Kidney epithelial cell (primary cell): ENCODE measurements at places on chromosomes 2 and 18.

GRCh38 chr2:217877866-217878265 lies 124.9 kb downstream of the TNS1 start:
- no peak for DNase-seq

DNA sequence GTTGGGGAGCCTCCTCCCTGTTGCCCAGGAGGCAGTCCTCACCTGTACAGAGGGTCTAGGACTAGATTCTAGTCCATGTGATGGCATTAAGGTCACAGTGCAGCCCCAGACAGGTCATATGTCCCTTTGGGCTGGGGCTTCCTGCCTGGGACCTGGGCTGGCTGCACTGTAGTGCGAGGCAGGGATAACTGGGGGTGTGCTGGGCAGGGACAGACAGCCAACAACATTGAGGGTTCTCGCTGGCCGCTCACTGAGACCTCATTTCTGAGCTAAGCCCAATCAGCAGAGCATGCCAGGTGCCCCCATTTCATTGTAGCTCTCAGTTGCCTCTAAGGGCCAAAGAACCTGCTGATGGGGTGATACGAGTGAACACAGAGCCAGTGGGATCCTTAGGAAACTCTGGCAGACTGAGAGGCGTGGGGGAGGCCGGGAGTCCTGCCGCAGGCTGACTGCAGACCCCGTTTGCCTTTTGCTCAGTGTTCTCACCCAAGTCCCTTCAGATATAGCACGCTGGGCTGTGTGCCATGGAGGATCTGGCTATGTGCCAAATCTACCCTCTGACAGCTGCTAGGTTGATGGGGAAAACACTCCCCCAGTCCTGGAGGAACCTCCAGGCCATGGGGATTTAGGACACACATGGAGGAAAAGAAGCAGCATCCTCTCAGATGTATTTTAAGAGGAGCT lies 51.9 kb downstream of the DYSF start:
- DNase-seq, result no peak

- no peak for DNase-seq
These were observed 202.0 kb upstream of the SLC14A2 start for GRCh38 chr18:45413180-45413836.

DNA sequence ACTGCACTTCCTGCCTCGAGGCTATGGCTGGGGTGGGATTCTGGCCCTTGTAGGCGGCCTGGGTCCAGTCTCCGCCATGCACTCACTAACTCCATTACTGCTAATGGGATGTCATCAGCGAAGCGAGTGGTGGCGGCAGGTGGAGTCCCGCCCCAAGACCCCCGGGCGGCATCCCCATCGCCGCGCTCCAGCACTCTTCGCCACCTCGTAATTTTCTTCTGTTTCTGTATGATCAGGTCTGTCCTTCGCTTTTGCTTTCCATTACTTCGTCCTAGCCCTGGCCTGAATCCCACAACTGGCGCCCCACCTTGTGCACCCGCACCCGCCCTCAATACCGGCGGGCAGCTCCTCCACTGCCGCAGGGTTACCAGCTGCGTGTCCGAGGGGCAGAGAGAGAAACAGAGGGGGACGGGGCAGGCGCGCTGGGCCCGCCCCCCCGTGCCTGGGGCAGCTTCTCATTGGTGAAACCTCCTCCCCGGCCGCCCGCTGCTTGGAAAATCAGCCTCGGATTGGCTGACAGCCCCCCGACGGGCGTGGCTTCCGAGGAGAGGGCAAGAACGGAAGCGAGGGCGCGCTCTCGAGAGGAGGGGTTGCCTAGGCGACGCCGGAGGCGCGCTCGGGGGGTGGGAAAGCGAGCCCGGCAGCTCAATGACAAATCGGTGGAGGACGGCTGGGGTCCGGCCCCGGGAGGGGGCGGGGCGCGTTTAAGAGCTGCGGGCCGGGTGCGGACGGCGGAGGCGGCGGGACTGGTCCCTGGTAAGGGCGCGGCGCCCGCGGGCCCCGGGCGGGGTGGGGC lies at the start of gene RALB:
RALB (plus strand) TSS at position 628 of the 796 bp plus-strand sequence. CDS start 25,813 bp downstream, outside the sequence.
- DNase-seq, result peak; percentile 92

DNA sequence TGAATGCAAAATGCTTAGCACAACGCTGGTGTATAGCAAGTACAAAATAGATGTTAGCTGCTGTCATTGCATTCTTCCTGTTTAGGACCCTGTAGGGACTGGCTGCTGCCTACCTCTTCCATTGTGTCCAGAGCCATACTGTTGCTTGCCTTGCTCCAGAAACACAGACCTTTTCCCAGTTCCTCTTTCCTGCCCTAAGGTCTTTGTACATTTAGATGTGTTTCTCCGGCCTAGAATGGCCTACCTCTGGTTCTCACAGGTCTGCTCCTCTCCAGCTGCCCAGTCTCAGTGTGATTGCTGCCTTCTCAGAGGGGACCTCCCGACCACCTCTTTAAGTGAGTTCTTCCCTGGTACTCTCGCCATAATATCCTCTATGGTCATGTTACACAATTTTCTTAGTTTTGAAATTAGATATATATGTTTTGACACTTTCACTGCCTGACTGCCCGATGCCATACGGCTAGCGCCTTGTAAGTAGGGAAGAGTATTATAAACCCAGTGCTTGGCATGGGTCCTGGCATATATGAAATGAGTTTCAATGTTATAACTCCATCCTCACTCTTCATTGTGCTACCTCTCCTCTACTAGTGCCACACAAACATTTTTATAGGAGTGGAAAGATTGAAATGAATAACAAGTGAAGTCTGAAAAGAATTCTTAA lies 48.3 kb downstream of the RFTN2 start:
- no peak for DNase-seq

- DNase-seq, result no peak
These were observed 31.6 kb upstream of the MREG start for GRCh38 chr2:216044883-216045486.

DNA sequence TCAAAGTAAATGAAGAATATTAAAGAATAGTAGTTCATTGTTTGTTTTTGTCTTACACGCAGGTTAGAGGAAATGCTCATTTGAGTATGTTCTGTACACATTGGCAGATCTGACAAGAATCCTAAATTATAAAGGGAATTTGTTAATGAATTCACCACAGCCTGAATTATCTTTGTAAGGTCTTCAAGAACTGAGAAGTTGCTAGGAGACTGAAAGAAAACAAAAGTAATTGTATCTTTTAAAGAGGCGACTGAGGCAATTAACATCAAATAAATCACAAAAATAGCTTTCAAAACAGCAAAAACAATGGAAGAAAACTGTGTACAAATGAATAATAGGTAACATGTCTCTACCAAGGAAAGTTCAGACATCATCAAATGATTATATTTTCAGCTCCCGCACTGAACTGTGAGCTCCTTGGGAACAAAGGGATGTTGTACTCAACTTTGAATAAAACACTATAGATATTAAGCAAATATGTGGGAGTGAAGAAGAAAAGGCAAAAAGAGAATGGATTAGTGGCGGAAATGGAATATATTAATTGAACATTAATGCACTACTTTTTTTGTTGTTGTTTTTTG lies 51.7 kb upstream of the ATIC start:
- DNase-seq, result no peak

DNA sequence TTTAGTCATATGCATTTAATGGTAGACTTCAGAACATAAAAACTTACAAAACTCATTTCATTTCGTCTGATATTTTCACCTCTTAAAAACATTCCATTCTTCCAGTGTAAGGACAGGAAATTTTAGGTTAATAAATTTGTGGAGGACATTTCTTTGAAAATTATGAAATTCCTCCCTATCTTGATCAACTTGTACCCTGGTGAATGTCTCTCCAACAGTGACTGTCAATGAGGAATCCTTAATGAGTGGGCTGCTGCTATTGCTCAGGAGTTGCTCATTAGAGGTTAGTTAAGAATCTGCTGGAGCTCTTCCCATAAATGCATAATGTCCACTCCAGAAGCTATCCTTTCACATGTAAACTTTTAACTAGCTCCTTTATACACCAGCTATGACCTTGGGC lies 69.1 kb downstream of the LRP1B start:
- no peak for DNase-seq

DNA sequence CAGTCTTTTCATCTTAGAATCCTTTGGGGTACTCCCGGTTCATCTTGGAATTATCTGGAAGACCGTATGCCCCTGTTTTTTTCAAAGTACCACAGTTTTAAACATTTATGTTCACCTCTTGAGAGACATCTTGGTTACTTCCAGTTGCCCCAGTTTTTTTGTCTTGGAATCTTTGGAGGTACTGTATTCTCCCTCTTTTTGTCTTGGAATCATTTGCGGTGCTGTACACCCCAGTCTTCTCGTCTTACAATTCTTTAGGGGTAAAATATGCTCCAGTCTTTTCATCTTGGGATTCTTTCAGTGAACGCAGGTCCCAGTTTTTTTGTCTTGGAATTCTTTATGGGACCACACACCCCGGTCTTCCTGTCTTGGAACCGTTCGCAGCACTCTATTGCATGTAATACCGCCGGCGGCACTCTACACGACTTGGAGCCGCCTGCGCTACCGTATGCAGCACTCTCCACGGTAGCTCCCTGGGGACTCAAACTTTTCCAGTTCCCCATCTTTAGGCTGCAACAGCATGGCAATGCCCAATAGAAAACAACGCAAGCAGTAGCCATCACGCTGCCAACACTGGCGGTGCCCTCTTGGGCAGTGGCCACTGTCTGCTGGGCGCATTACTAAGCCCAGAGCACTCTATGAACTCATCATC lies 21.2 kb upstream of the ZDBF2 start:
- DNase-seq, result no peak
